Right cardiac atrium (tissue), 5 donors: ENCODE measurements at places on chromosomes 12 and 14. TPM values are rescaled to one million over a fixed set of nuclear protein-coding genes. Genes with fewer than 3 reads are reported as not detected.

Gene DTX1
- 1.2 TPM for polyA plus RNA-seq

Gene TMEM229B
- polyA plus RNA-seq, result 3.6 TPM

Gene MYF5
- not detected for polyA plus RNA-seq

Gene KCNK10
- not detected for polyA plus RNA-seq

Gene NOXRED1
- 0.09 TPM for polyA plus RNA-seq

Gene MAP1LC3B2
- polyA plus RNA-seq, result 2.9 TPM

Gene EXOC3L4
- 1.4 TPM for polyA plus RNA-seq

Gene VPS29
- 151 TPM for polyA plus RNA-seq

Gene OR4M1
- not detected for polyA plus RNA-seq

Gene KLRG1
- polyA plus RNA-seq, result 5.7 TPM

Gene CACNA2D4
- polyA plus RNA-seq, result 1.2 TPM

Gene GUCY2C
- polyA plus RNA-seq, result 0.02 TPM

Gene IL31
- not detected for polyA plus RNA-seq

Gene GSC
- 0.14 TPM for polyA plus RNA-seq

Gene PPFIA2
- 0.66 TPM for polyA plus RNA-seq

Gene HOXC13
- not detected for polyA plus RNA-seq

Gene TM9SF1
- polyA plus RNA-seq, result 14.8 TPM

Gene CCND2
- 44.3 TPM for polyA plus RNA-seq

Gene CCDC177
- not detected for polyA plus RNA-seq

Gene KCNA5
- polyA plus RNA-seq, result 77.6 TPM

Gene AMDHD1
- 0.50 TPM for polyA plus RNA-seq

Gene SMOC1
- 13.4 TPM for polyA plus RNA-seq

Gene GPR68
- 0.25 TPM for polyA plus RNA-seq

Gene APOF
- not detected for polyA plus RNA-seq

Gene PLEKHG7
- not detected for polyA plus RNA-seq

Gene TSPAN9
- 121 TPM for polyA plus RNA-seq

Gene VRTN
- not detected for polyA plus RNA-seq

Gene FGF23
- polyA plus RNA-seq, result 0.68 TPM

Gene RDH12
- polyA plus RNA-seq, result not detected

Gene DNAJC22
- polyA plus RNA-seq, result 0.09 TPM

Gene BCL11B
- polyA plus RNA-seq, result 0.05 TPM

Gene LALBA
- not detected for polyA plus RNA-seq

Gene DCN
- 764 TPM for polyA plus RNA-seq

Gene EMP1
- polyA plus RNA-seq, result 33.8 TPM

Gene MOAP1
- polyA plus RNA-seq, result 45.7 TPM

Gene SLC7A7
- polyA plus RNA-seq, result 3.1 TPM

Gene TAS2R42
- not detected for polyA plus RNA-seq

Gene GPRC5D
- polyA plus RNA-seq, result not detected

Gene ZNF26
- 2.3 TPM for polyA plus RNA-seq

Gene SERPINA12
- polyA plus RNA-seq, result not detected
